Testis (tissue), 5 donors: ENCODE measurements at places on chromosomes 7 and 10. TPM values are rescaled to one million over a fixed set of nuclear protein-coding genes. Genes with fewer than 3 reads are reported as not detected.
A peak's percentile ranks its signal among the peaks of the same experiment; 100 is the strongest.

- no peaks in the 10 kb centered on the region for H3K27me3 ChIP-seq
- no peaks in the 10 kb centered on the region for H3K4me1 ChIP-seq
- no peak overlapping the region for H3K27ac ChIP-seq
- DNase-seq, result no peak
- no peaks in the 10 kb centered on the region for H3K36me3 ChIP-seq
- no peak overlapping the region for H3K4me3 ChIP-seq
These were observed 15.3 kb upstream of the ASB4 start for GRCh38 chr7:95470452-95470851.

DNA sequence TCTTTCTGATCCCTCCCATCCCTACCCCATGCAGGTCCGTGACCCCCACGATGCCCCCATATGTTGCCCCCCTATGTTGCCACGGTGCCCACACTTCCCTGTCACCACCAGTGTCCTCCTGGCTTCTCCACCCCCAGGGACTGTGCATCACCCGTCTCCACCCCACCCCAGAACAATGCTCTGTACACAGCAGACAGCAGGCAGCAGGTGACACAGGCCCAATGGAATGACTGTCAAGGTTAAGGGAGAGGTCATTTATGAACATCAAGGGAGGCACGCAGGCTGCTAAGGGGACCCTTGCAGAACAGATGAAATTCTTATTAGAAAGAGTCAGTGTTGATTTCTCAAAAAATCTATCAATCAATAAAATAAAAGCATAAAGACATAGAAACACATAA lies 71.5 kb downstream of the PARP12 start:
- no peaks in the 10 kb centered on the region for H3K4me1 ChIP-seq
- H3K36me3 ChIP-seq, result no peaks in the 10 kb centered on the region
- H3K4me3 ChIP-seq, result no peak overlapping the region
- no peak overlapping the region for H3K27ac ChIP-seq
- no peak for DNase-seq

DNA sequence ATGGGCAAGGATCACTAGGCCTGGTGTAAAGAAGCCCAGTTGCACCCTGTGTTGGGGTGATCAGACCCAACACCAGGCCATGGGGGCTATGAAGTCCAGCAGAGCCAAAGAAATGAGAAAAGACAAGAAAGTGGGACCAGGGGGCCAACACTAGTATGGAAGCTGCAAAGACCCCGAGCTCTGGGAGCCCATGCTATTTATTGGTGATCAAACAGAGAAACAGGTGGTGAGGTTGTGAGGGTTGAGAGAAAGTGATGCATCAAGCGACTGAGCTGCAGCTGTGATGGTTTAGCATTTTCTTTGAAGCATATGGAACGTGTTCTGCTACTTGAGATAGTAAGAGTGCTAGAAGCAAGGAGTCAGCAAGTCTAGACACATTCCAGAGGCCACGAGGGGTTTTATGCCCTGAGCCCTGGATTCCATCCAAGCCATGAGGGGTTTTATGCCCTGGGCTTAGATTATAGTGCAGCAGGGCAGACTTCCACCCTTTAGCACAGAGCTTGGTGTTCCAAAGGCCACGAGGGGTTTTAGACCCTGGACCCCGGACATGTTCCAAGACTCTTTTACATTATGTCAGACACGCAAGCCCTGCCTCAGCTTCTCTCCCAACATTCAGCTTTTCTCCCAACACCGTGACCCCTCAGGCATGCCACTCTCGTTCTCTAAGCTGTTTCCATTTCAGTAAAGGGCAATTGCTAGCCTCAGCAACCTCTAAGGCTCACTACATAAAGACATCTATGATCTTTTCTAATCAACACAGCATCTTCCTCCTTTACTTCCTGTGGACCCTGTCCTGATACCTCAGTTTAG lies 43.1 kb upstream of the GPAM start:
- H3K4me1 ChIP-seq, result no peaks in the 10 kb centered on the region
- H3K36me3 ChIP-seq, result no peaks in the 10 kb centered on the region
- no peak for DNase-seq
- no peak overlapping the region for H3K4me3 ChIP-seq
- H3K27ac ChIP-seq, result no peak overlapping the region

DNA sequence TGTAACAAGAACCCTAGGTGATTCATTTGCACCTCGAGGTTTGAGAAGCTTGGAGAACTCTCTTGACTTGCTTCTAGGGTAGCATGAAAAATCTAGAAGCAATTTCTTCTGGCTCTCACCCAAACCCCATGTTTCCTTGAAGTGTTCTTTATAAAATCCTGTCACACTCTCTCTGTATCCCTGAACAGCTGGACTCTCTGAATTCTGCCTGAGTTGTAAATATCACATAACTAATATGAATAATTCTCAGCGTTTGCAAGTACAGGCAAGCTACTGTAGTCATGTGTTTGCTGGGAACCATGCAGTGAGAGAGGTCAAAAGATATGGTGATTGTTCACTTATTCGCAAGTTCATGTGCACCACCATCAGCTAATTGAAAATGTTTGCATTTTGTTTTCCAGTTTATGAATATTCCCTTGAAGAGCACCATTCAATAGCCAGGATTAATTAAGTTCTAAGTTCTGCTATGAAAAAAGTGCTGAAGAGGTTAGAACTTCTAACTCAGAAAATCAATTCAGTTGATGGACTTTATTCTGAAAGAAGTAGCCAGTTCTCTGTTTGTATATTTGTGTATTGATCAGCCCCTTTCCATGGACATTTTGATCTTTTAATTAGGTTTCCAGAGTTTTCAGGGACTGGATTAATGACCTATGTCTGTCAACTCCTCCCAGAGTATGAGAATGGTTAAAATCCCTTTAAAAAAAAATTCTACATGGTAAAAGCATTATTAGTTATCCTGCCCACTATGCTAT lies 243.0 kb downstream of the PLXDC2 start:
- no peaks in the 10 kb centered on the region for H3K4me1 ChIP-seq
- no peak overlapping the region for H3K4me3 ChIP-seq
- no peaks in the 10 kb centered on the region for H3K27me3 ChIP-seq
- DNase-seq, result no peak
- H3K36me3 ChIP-seq, result no peaks in the 10 kb centered on the region

DNA sequence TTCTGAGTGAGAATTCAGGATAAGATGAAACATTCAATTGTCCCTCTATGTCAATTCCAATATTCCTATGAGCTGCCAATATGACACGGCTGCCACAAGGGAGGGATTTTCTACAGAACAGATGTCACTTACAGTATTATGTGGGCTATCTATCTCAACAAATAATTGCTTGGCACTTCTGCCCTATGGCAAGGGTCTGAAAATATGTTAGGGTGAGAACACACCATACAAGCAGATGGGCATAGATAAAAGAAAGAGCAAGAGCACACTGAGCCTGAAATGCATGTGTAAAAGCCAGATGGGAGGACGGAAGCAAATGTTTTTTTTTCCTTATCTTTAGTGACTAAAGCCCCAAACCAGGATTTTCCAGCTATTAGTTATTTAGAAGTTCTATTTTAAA lies 70.1 kb upstream of the TFEC start:
- H3K36me3 ChIP-seq, result no peaks in the 10 kb centered on the region
- no peaks in the 10 kb centered on the region for H3K27me3 ChIP-seq
- no peak for DNase-seq
- H3K27ac ChIP-seq, result no peak overlapping the region
- no peak overlapping the region for H3K4me3 ChIP-seq

GRCh38 chr10:58488921-58489320 lies 23.8 kb upstream of the BICC1 start:
- H3K27ac ChIP-seq, result no peak overlapping the region
- H3K4me3 ChIP-seq, result no peak overlapping the region
- DNase-seq, result no peak
- no peaks in the 10 kb centered on the region for H3K4me1 ChIP-seq
- no peaks in the 10 kb centered on the region for H3K27me3 ChIP-seq

DNA sequence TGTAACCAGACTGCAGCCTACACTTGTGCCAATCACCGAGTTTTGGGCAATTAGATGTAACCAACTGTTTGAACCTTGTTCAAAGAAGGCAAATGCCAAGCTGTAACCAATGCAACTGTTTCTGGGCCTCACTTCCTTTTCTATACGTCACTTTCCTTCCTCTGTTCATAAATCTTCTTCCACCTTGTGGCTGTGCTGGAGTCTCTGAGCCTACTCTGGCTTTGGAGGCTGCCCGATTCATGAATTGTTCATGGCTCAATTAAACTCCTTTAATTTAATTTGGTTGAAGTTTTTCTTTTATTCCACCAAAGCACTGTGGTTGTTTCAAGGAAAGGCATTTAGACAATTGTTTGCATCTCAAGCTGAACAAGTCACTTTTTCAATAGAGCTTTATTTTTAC lies 43.5 kb upstream of the UCN3 start:
- no peaks in the 10 kb centered on the region for H3K4me1 ChIP-seq
- no peak for DNase-seq
- no peaks in the 10 kb centered on the region for H3K36me3 ChIP-seq
- no peaks in the 10 kb centered on the region for H3K27me3 ChIP-seq

- H3K36me3 ChIP-seq, result no peaks in the 10 kb centered on the region
- peak; percentile 28 for DNase-seq
- peak overlapping the region; percentile 90 for H3K27ac ChIP-seq
- peaks cover 7% of the 10 kb centered on the region for H3K4me1 ChIP-seq
These were observed 718 bp upstream of the UMAD1 start for GRCh38 chr7:7639847-7640220.

- DNase-seq, result no peak
- no peak overlapping the region for H3K27ac ChIP-seq
- H3K4me1 ChIP-seq, result peaks cover 10% of the 10 kb centered on the region
- no peaks in the 10 kb centered on the region for H3K27me3 ChIP-seq
- H3K36me3 ChIP-seq, result no peaks in the 10 kb centered on the region
These were observed 9.1 kb downstream of the WDR86 start for GRCh38 chr7:151400626-151401315.

GRCh38 chr7:124550036-124550435 lies 215.6 kb downstream of the GPR37 start:
- no peaks in the 10 kb centered on the region for H3K36me3 ChIP-seq
- H3K27ac ChIP-seq, result peak overlapping the region; percentile 57
- H3K4me3 ChIP-seq, result no peak overlapping the region
- no peaks in the 10 kb centered on the region for H3K4me1 ChIP-seq

DNA sequence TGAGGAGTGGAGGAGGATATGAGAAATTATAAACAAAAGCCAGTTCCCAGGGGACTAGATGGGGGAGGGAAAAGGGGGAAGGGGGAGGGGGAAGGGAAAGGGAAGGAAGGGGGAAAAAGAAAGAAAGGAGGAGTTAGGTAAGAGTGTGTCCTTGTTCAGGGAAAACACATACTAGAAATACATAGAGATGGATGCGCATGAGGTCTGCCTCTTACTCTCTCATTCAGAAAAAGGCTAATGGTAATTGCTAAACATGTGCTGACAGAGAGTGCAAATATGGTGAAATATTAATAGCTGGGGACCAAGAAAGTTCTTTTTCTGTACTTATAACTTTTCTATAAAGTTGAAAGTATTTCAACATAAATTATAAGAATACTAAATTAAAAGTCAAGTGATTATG lies 64.5 kb downstream of the ZFAND4 start:
- no peak for DNase-seq
- no peaks in the 10 kb centered on the region for H3K36me3 ChIP-seq
- H3K27ac ChIP-seq, result no peak overlapping the region
- H3K4me1 ChIP-seq, result no peaks in the 10 kb centered on the region

GRCh38 chr10:33798754-33799153 lies 464.3 kb upstream of the NRP1 start:
- no peak overlapping the region for H3K4me3 ChIP-seq
- no peak for DNase-seq
- H3K4me1 ChIP-seq, result peaks cover 9% of the 10 kb centered on the region
- no peaks in the 10 kb centered on the region for H3K36me3 ChIP-seq

GRCh38 chr10:522350-522749 lies 167.1 kb downstream of the DIP2C start:
- H3K4me3 ChIP-seq, result no peak overlapping the region
- no peaks in the 10 kb centered on the region for H3K4me1 ChIP-seq
- H3K27ac ChIP-seq, result no peak overlapping the region
- no peaks in the 10 kb centered on the region for H3K27me3 ChIP-seq
- H3K36me3 ChIP-seq, result no peaks in the 10 kb centered on the region

- no peaks in the 10 kb centered on the region for H3K27me3 ChIP-seq
- H3K4me1 ChIP-seq, result no peaks in the 10 kb centered on the region
- DNase-seq, result no peak
- H3K36me3 ChIP-seq, result no peaks in the 10 kb centered on the region
- H3K4me3 ChIP-seq, result no peak overlapping the region
These were observed 68.1 kb downstream of the PRTFDC1 start for GRCh38 chr10:24884316-24884715.

DNA sequence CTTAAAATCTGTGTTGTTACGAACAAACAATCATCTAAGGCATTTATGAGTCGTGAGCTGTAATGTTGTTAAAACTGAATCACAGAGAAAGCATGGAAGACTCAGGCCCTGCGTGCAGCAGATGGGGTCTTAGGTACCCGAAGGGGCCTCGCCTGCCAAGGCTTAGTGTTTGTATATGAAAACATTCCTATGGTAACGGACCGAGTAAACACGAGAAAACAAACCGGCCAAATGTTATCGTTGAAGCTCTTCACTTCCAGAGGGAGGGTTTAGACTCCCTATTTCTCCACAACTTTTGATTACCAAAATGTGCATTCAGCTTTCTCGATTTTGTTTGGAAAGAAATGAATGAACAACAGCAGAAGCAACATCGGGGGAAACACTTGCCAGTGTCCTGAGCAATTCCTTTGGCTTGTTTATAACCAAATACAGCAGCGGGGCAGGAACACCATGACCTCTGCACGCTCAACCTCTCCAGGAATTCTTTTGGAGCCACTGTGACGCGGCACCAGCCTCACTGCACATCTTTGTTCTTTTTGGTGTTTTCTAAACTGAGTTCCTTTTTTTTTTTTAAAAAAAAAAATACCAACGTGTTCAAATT lies 121.6 kb upstream of the KLF6 start:
- H3K4me1 ChIP-seq, result no peaks in the 10 kb centered on the region
- peak; percentile 29 for DNase-seq
- H3K36me3 ChIP-seq, result no peaks in the 10 kb centered on the region
- H3K27ac ChIP-seq, result no peak overlapping the region
- no peak overlapping the region for H3K4me3 ChIP-seq

- no peak for DNase-seq
- no peak overlapping the region for H3K27ac ChIP-seq
- no peaks in the 10 kb centered on the region for H3K4me1 ChIP-seq
- no peaks in the 10 kb centered on the region for H3K27me3 ChIP-seq
- no peak overlapping the region for H3K4me3 ChIP-seq
- no peaks in the 10 kb centered on the region for H3K36me3 ChIP-seq
These were observed 96.8 kb upstream of the DGKB start for GRCh38 chr7:14999331-14999730.

DNA sequence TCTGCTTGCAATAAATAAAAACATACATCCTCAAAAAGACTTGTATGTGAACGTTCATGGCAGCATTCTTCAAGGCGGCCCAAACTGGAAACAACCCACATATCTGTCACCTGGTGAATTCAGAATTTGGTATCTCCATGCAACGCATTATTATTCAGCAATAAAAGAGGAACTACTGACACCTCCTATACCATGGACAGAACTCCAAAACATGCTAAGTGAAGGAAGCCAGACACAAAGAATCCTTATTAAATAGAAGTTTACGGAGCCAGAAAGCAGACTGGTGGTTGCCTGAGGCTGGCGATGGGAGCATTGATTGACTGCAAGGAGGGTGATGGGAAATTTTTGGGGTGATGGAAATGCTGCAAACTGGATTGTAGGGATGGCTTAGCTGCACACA lies 530.8 kb upstream of the DPP6 start:
- H3K4me3 ChIP-seq, result no peak overlapping the region
- no peak for DNase-seq
- no peak overlapping the region for H3K27ac ChIP-seq
- H3K27me3 ChIP-seq, result no peaks in the 10 kb centered on the region
- H3K4me1 ChIP-seq, result peaks cover 10% of the 10 kb centered on the region
- no peaks in the 10 kb centered on the region for H3K36me3 ChIP-seq

Gene OR13A1
- 0.79 TPM for total RNA-seq

Gene MBL2
- total RNA-seq, result 0.12 TPM

Gene FZD8
- total RNA-seq, result 13.0 TPM

Gene NPSR1
- total RNA-seq, result not detected

Gene RABGEF1
- total RNA-seq, result 62.5 TPM

Gene ICA1
- total RNA-seq, result 76.1 TPM
